ENCODE measurements at places on chromosomes 3 and 15.

DNA sequence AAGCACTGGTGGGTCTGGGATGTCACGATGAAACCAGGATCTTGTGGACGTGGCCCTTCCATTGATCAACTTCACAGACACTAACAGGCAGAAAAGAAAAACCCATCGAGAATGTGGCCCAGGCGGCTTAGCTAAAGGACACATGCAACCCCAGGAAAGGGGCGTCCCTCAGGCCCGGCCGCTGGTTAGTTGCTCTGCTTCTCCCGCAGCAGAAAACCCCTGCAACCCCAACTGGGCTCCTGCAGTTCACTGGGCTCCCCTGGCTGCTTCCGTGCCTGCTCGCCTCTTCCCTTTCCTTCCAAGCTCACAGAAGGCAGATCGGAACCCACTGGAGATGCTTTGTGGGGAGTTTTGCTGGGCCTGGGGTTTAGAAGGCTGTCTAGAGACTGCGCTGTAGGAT, 1.1 kb downstream of the GASK1A start:
- DNase-seq, result no peak

- DNase-seq, result no peak
These were observed 113.4 kb upstream of the MRPS22 start for GRCh38 chr3:139230391-139230790.

GRCh38 chr3:169836942-169837275, 24.2 kb upstream of the LRRC34 start:
- no peak for DNase-seq

- no peak for DNase-seq
These were observed 107.3 kb upstream of the PTPRG start for GRCh38 chr3:61454006-61454585.

- DNase-seq, result no peak
These were observed 45.7 kb downstream of the EXOG start for GRCh38 chr3:38541806-38542205.

- no peak for DNase-seq
These were observed 226.9 kb downstream of the ZNF385D start for GRCh38 chr3:21524133-21524532.

- no peak for DNase-seq
These were observed 325.4 kb upstream of the ONECUT1 start for GRCh38 chr15:53115563-53115962.

- no peak for DNase-seq
These were observed 41.5 kb upstream of the CFAP161 start for GRCh38 chr15:81092559-81092902.

GRCh38 chr3:70737666-70738290, 425.3 kb upstream of the MDFIC2 start:
- DNase-seq, result no peak

GRCh38 chr15:52559575-52559974, 9.3 kb downstream of the ARPP19 start:
- no peak for DNase-seq

GRCh38 chr15:75062706-75063105, 39.3 kb downstream of the PPCDC start:
- no peak for DNase-seq

- DNase-seq, result no peak
These were observed 45.1 kb downstream of the MFSD1 start for GRCh38 chr3:158846803-158847451.

DNA sequence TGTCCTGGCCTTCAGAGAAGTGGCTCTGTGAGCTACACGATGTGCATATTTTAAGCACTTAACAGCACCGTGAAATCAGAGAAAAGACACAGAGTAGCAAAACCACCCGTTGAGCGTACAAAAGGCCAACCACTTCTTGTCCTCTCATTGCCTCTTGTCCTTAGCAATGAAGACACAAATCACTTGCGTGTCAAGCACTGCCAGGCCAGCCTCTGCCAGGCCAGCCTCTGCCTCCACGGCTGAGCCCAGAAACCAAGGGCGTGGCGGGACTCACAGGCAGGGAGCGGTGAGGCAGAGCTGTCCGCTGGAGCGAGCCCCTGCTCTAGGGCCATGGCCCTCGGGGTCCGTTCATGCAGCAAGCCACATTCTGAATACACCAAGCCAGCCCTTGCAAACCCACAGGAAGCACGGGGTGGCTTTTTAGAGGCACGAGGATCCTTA, 4.0 kb downstream of the MUC4 start:
- no peak for DNase-seq

- DNase-seq, result no peak
These were observed 168.4 kb upstream of the ZNF385D start for GRCh38 chr3:21919383-21919782.

DNA sequence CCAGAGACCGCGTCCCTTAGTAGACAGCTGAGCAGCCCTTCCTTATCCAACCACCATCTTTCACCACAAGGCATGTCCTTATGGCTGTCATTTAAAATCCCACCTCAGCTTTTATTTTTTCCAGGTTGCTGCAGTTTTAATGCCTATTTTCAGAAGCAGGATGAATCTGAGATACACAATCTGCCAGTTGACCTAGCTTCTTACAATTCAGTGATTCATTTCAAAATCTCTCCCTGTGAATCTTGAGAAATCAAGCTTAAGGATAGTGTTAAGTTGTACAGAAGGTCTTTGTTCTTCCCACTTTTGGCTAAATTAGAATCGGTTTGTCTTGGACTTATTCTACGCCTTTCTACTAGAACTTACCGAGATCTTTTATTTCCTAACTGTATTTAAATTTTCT, 522.3 kb upstream of the CFAP20DC start:
- no peak for DNase-seq

GRCh38 chr3:190224863-190225692, 97.2 kb downstream of the CLDN1 start:
- no peak for DNase-seq

DNA sequence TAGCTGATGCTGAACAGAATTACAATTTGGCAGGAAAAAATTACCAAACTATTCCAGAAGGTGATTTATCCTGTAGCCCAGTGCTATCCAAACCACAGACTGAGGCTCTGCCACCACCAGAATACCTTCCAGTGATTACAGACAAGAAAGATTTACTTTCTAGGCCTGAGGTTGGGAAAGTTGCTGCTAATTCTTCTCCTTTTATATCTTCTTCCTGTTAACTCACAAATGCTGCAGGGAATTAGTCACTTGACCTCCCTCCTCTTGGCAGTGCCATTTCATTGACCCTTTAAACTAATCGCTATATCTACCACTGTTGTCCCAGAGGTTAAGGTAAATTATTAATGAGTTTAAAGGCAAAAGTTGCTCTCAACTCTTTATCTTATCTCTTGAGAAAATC, 118.4 kb downstream of the CTNNB1 start:
- DNase-seq, result peak; percentile 38

DNA sequence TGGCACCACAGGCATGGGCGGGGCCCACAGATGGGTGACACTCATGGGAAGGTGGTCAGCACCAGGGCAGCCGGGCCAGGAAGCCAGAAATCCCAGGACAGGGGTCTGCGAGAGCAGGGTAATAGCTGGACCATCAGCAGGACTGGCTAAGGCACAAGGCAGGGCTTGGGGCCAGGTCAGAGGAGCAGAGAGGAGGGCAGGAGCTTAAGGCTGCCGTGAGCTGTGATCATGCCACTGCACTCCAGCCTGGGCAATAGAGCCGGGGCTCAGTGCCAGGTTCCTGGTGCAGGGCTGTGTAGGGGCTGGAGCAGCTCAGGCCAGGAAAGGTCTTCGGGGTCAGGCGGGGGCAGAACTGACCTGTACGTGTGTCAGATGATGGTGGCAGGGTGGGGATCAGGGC, 64.2 kb upstream of the LINGO1 start:
- no peak for DNase-seq

DNA sequence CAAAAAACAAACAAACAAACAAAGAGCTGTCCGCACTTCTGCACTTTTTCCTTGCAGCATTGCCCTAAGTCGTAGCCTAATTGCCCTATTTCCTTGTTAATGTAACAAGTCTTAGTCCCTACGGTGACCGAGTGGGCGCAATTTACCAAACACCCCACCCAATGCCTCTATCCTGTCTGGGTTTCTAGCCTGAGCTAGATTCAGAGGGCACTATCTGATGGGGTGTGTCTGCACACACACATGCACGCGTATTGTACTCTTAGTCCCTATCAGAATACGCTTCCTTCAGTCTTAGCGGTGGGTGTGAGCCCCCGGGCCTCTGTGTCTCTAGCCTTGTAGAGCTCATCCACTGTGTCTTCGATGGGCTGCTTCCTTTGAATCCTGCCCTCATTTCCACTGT, 125.9 kb upstream of the DLG1 start:
- DNase-seq, result no peak

GRCh38 chr3:160812304-160812703, 56.3 kb downstream of the PPM1L start:
- DNase-seq, result no peak

DNA sequence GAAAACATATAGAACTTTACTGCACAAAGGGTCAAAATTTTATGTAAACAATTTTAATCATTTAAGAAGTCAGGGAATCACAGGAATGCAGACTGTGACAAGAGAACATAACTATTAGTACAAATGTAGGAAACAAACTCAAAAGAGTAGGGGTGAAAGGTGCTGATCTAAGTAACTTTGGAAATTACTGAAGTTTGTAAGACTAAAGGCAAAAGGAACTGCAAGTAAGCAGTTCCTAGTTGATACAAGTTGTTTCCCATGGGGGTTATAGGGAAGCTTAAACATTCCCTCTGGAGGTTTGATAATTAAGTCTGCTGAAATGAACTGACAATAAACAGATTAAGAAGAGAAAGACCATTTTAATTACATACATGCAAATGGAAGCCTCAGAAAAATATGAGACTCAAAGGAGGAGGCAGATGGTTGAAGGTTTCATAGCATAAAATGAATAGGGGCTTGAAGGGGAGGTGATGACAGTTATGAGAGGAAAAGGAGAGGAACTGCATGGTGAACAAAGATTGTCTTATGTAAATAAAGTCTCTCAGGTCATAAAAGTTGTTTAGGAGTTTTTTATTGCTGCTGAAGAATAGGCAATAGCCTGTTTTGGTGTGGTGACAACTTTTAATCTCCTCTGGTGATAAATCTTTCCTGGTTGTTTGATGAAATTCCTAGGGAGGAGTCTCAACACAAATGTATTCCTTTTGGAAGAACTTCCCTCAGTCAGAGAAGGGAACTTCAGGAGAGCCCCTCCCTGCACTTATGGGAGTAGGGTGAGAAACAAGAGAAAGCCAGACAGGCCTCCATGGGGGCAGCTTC, 17.1 kb downstream of the SETMAR start:
- no peak for DNase-seq

DNA sequence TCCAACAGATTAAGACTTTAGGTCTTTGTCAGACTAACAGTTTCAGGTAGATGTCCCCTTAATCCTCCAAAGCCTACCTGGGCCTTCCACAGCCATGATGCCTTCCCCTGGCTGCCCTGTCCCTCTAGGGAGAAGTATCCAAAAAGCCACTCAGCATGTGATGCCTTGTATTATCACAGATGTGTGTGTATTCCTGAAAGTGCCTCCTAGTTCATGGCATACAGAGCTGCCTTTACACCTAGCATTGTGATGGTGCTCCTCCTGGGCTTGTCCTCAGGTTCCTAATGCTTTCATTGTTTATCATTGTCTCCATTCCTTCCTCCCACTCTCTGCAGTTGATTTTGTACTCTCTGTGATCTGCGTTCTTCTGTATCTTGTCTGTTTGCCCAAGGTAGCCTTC, 43.6 kb downstream of the CMSS1 start:
- no peak for DNase-seq

- DNase-seq, result no peak
These were observed 130.5 kb upstream of the MCTP2 start for GRCh38 chr15:94100863-94101262.

DNA sequence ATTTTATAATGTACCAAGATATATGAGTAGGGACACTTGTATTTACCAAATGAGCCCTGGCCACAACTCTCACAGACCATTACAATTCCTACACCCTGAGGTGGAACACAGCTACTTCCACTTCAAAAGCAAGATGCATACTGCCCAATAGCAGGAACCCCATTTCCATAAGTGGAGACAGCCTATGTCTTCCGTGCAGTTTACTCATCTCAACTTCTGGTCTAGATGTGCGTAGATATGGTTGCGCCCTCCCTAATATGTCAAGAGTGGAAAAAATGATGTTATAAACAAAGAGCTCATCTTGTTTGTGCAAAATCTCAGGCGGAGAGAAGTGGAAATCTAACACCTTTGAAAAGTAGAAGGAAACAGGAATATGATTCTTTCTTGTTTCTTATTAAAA, 44.6 kb downstream of the RAB27A start:
- no peak for DNase-seq

DNA sequence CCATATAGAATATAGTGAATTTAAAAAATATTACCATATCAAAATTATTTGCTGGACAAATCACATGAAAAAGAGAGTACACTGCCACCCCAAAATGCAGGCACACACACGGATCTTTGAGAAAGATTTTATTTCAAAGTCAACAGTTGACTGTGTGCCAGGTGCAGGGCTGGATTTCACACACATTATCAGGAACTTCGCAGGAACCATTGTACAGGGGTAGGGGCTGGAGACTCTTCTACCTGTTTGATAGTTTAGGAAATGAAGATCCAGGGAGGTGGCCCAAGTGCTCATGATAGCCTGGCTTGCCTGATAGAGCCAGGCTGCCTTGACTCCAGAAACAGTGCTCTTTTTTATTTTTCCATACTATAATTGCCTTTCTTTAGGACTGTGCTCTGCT, 54.2 kb downstream of the IL1RAP start:
- no peak for DNase-seq

- DNase-seq, result no peak
These were observed 112.6 kb upstream of the KBTBD8 start for GRCh38 chr3:66885326-66886000.

DNA sequence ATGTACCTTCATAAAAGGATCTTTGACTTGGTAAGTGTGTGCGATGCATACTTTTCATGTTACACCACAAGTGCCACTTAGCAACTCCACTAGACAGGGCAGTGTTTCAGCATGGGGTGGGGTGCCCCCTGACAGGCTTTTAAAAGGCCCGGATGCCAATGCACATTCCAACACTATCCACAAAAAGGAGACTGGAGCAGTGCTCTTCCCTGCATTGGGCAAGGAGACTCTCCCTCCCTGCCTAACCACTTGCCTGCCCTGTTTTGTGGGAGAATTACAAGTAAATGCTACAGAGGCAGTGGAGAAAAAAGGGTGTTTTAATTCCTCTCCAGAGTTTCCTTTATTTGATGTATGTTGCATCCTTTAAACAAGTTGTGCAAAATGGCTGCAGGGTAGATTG, 1.7 kb upstream of the RARB start:
- no peak for DNase-seq

DNA sequence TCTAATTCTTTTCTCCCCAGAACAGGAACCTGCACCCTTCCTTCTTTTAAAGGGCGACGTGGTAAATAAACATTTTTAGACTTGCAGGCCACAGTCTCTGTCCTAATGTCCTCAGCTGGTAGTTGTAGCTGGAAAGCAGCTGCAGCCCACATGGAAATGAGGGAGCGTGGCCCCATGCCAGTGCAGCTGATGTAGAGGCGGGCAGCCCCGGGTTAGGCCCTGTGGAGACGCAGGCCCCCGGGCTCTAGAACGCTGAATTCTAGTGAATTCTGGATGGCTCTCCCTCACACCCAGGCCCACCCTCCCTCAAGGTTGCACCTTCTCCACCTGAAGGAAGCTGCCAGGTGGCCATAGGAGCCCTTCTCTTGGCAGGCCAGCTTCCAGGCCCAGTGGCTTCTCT, 52.3 kb downstream of the PGPEP1L start:
- no peak for DNase-seq
